ENCODE measurements at places on chromosomes 5 and 9.
A peak's percentile ranks its signal among the peaks of the same experiment; 100 is the strongest.

GRCh38 chr9:34563262-34563661 is 26.3 kb downstream of the CNTFR start:
- DNase-seq, result no peak

DNA sequence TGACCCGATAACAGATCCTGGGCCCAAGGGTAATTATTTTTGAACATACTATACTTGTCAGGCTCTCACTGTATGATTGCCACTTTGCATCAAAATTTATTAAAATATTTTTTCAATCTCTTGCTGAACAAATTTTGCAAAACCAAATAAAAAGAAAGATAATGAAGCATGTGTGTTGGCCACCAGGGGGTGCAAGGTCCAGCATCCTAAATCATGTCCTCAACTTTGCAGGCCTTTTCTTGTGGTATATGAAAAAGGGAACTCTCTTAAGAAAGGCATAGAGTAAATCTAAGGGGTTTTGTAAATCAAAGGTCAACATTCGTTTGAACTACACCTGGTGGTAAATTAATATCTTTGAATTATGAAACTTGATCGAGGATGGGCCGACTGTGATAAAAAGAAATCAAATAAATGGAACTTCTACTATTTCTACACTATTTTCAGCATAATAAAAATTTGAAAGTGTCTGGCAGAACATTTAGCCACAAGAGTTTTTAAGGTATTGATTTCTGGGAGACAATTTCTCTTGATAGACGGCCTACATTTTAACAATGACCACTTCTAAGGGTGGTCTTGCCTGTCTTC is 676.5 kb downstream of the DMRTA1 start:
- no peak for DNase-seq

- DNase-seq, result no peak
Observed at GRCh38 chr5:156825688-156826087, 24.4 kb upstream of the PPP1R2B start.

GRCh38 chr5:170749911-170750431 is 33.6 kb upstream of the GABRP start:
- no peak for DNase-seq

DNA sequence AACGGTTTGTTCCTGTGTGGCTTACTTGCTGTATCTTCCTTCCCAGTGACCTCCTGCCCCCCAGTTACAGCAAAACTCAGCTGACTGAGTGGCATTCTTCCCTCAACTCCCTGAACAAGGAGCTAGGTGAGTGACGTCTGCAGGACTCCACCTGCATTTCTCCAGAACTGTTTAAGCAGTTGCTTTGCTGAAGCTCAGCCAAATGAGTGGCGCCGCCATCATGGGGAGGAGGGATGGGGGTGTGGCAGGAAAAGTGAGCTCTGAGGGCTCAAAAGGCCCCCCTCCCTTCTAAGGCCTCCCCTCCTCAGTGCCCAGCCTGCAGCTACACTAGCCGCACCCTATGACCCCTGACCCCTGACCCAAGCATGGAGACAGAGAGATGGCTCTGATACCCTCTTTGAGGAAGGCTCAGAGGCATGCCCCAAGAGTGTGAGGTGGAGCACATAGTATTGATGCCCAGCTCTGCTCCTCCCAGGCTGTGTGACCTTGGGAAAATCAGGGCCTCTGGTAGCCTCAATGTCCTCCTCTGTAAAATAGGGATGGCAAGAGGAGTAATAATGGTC is 12.7 kb downstream of the CCDC180 start:
- DNase-seq, result no peak

- peak; percentile 94 for DNase-seq
Observed at GRCh38 chr5:159471904-159472303, 141.6 kb upstream of the IL12B start.

DNA sequence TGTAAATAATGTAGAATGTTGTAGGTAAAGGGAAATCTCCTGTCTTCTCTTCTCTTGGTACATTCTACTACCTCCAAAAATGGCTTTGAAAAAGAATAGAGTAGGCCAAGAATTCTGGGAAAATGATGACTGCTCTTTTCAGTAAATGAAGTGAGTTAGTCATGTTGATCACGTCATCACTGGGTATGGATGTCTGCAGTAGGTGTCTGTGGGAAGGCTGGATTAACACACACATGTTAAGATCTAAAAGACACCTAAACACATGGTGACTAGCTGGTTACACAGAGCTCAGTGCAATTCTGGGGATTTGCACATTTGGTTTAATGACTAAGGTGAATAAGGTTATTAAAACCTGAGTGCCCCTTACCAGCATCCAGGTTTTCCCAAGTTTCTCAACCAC is 161.5 kb downstream of the CEP120 start:
- DNase-seq, result no peak

DNA sequence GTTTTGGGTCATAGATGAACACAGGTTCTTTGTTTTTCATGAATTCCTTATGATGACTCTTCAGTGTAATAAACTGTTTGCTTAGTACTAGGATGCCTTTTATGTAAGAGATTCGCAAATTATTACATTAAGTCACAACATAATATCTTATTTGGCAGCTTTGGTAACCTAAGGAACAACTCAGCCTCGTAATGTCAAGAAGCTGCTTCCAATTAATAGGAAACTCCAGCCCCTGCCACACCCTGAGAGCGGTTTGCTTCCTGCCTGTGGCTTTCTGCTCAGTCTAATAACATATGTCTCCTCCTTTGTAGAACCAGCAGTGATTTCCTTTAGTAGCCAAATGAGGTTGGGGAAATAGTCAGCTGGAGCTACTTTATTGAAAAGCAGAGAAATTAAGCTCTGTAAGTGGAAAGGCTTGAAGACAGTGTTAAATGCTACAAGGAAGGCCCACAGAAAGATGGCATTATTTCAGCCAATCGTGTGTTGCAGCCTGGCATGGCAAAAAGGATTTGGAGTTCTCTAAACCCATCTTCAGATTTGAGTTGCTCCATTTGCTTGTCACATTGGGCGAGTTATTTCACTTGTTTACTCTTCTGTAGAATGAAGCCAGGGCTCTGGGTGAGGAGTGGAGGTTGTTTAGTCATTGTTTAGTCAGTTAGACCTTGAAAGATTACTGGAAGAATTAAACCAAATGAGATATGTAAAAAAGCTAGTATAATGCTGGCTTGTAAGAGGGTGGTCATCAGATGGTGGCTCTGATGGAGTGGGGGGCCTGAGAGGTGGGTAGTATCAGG is 54.1 kb downstream of the MTAP start:
- peak; percentile 77 for DNase-seq

DNA sequence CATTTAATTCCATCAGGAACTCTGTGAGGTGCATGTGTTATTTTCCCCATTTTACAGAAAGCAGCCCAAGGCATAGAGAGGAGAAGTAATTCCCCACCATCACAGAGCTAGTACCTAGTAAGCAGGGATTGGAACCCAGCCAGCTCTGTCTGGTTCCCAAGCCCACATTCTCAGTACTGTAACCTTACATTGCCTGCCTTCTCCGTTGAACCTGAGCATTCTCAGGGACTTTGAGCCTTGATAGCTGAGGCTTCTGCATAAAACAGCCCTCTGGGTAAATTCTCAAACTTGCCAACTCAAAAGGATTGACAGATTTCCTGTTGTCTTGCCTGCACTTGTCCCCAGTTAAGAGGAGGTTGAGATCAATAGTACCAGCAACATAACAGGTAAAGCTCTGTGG is 9.2 kb upstream of the GLE1 start:
- no peak for DNase-seq

DNA sequence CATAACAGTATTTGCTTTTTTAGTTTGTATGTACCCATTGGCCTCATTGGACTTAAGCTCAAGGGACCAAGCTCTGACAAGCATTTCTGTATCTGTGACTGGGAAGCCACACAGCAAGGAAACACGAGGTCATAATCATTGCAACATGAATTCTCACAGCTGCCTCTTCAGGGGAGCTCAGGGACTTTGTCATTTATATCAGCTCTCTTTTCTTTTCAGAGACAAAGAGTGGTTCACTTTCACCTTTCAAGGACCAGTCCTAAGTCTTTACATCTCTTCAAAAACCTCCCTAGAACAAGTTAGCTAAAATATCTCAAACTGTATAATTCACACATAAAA is 58.6 kb downstream of the ADAMTS12 start:
- no peak for DNase-seq

DNA sequence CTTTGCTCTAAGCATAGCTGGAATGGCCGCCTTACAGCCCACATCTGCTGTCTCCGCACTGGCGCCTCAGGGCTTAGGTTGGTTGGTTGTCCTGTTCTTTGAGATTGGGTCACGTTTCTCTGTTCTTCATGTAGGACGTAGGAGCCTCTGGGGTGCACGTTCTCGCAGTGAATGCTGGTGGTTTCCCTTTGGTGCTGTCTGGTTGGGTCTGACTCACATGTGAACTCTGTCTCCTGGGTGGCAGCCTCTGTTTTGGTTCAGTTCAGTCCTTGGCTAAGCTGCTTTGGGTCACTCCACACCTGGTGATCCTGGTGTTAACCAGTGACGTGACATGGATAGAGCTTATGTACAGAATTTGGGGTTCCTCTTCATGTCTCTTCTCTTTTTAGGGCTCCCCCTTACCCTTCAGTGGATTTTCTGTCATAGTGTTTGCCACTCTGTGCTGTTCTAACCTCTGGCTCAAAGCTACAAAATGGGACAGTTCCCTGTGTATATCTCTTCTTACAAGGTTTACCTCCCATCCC is 12.6 kb upstream of the LPCAT1 start:
- DNase-seq, result no peak

- peak; percentile 55 for DNase-seq
Observed at GRCh38 chr9:91077624-91078368, 276.2 kb downstream of the SYK start.

DNA sequence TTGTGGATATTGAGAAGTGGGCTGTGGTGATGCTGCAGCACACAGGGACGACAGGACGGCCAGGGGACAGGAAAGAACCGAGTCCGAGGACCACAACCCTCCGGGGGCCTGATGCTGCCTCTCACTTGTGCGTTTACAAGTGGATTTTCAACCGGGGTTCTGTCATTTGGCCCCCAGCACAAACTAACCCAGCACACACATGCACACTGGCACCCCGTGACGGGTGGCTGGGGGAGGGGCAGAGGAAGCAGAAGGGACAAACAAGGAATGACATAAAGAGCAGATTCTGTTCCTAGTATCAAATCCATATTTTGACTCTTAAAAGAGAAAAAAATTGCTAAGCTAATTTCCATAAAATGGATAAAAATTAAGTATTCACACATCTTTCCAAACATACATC is 18.3 kb upstream of the ZFYVE16 start:
- DNase-seq, result no peak

DNA sequence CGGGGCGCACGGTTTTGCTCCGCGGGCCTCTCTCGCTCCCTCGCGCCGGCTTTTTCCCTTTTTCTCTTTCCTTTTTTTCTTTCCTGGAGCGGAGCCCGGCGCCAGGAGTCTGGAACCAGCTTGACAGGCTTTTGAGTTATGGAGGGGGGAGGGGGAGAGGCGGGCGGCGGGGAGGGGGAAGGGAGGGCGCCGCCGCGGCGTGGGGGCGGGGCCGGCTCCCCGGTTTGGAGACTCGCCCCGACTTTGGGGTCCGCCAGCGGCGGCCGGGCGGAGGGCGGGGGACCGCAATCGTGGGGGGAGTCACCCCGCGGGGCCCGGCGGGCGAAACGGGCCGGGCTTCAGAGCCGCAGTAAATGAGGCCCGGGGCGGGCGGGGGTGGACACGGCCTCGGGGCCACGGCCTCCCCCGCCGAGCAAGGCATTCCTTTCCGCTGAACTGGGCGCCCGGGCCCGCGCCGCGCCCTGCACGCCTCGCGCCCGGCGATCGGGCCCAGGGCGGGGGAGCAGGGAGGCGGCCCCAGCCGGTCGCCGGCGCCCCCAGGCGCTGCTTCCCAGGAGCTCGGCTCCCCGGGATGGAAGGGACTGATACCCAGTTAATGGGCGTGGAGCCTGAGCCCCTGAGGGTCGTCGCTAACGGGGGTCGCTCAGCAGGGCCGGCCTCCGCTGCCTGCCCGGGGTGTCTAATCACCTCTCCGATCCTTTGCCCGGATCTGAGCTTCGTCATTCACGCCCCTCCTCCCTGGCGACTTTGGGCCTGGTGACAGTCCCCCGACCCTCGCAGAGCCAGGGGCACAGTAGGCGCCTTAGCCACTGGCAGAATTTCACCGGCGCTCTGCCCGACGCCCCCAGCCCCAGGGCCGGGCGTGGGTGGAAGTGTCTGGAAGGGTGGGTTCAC is 138.1 kb downstream of the C9orf50 start:
- DNase-seq, result peak; percentile 91

DNA sequence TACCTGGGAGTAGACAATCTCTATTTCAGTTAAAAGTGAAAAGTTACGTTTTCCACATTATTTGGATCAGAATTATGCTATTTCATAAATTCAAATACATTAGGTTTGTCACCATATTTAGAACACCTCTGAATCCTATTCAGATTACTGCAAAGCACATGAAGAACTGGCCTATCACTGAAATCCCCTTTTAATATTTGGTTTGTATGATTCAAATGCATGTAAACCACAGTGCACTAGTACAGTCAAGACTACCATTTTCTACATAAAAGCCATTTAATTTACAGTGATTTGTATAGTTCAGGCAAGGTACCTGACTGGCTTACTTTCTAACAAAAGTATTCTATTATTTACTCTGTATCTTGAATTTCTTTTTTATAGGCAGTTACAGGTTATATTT is 212.5 kb downstream of the MEF2C start:
- DNase-seq, result no peak

- DNase-seq, result no peak
Observed at GRCh38 chr9:33161589-33162132, 5.5 kb downstream of the B4GALT1 start.

DNA sequence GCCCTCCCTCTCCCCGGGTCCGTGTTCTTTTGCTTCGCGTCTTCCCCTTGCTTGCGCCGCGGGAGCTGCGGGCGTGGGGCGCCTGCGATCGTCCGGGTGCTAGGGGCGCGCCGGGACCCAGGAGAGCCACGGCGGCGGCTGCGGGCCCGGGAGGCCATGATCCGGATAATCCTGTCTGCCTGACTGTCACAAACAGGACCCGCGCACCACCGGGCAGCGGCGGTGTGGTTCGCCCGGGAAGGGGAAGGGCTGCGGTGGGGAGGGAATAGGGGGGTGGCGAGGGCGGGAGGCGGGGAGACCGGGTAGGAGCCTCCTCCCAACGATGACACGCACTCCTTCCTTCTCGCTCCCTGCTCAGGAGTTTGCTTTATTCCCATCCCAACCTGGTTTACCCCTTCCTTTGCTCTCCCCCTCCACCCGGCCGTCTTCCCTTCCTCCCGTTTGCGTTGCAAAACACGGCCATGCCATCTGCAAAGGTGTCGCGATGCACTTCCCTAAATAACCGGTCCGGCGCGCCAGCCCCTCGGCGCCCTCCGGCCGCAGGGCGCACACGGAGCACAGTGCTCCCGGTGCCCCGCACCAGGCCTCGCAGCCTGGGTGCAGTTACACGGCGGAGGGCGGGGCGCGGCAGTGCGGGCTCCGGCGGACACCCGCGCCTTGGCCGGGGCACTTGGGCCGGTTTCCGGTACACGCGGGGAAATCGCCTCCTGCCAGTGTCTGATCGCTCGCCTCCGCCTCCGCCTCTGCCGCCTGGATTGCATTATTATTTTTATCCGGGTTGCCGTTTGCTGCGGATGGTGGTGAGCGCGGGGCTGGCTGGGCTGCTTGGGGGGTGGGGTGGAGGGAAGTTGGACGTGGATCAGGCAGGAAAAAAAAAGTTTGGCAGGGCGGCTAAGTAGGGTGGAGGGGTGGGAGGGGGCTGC is 1.5 kb downstream of the SMARCA2 start:
- DNase-seq, result peak; percentile 87

Data from fibroblast of gingiva (primary cell).